Stimulated activated CD4-positive, alpha-beta T cell treated with anti-CD3 and anti-CD28 coated beads, Interleukin-1b, Interleukin-23, amount 100 ng/mL, for 24 hours (primary cell): ENCODE measurements at places on chromosomes 13 and 19.

GRCh38 chr19:5335593-5335992 is 5.0 kb downstream of the PTPRS start:
- DNase-seq = no peak

DNA sequence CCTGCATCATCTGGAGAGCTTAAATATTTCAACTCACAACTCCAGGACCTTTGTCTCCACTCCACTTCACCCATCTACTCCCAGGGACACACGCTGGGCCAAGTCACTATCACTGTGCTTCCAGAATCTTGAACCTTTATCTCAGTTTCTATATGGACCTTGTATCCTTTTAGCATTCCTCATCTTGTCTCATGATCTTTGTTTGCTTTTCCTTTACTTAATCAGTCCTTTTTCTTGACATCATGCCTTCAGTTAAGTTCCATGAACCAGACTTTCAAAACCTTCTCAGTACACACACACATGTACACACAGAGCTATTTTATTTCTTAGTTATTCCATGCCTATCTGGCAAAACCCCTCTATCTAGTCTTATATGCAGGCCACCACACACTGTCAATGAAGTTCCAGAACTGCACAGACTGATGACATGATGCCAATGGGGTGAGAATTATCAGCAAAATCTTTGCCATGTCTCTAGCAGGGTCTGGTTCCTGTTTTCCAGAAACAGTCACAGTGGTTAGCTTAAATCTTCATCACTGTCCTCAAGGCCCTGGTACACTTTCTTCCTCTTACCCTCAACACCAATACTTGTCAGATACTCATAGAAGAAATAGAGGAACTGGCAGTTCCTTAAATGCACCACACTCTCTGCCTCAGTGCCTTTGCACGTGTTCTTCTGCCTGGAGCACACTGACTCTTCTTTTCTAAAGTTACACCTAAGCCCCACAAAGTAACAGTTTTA is 77.6 kb upstream of the STARD13 start:
- no peak for DNase-seq

DNA sequence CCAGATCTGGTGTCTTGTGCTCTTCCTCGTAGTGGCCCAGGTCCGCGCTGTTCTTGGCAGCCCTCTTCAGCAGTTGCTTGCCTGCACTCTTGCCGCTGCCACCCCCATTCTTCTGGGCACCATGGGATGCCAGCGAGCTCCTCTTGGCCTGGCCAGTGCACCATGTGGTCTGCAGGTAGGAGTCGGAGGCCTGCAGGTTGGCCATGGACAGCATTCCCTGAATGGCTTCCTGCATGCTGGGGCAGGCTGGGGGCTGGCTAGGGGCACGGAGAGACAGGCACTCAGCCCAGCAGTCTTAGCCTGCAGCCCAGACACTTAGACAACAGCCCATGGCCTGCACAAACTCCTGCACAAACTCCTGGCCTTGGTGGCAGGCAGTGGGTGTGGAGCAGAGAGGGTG is 234.9 kb downstream of the TUBA3C start:
- no peak for DNase-seq

GRCh38 chr13:104404325-104404724 is 1338.1 kb upstream of the SLC10A2 start:
- DNase-seq = no peak
